ENCODE measurements at places on chromosomes 5 and 9.

- DNase-seq = no peak
Measured at GRCh38 chr5:77824981-77825380, 48.8 kb upstream of the TBCA start.

DNA sequence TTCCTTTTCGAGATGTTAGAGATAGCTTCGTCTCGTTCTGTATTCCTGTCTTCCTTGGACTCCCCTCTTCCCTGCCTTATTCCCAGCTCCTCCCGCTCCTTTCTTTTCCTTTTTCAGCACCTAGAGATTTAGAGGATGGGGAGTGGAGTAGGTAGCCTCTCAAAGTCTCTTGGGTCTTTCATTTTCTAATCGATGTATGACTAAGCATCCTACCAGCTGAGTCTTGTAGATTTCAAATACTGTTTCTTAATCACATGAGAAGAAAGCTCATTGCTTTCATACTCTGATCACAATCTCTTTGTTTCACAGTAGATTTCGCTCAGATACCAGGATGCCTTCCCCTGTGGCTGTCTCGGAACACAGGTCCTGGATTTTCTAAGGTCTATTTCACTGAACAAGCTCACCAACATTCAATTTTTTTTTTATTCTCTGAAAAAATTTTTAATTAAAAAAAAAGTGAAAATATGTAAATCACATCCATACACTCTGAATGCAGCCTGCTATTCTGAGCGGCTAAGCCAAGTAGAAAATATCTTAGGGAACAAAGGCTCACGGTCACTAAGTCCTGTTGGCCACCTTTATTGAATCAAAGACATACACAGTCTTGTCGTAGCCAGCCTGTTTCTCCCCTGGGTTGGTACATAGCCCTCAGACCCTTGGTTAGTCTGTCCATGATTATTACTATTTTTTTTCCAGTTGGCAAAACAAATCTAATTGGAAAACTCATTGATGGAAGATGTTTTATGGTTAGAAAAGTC lies 413.8 kb downstream of the KDM4C start:
- no peak for DNase-seq

DNA sequence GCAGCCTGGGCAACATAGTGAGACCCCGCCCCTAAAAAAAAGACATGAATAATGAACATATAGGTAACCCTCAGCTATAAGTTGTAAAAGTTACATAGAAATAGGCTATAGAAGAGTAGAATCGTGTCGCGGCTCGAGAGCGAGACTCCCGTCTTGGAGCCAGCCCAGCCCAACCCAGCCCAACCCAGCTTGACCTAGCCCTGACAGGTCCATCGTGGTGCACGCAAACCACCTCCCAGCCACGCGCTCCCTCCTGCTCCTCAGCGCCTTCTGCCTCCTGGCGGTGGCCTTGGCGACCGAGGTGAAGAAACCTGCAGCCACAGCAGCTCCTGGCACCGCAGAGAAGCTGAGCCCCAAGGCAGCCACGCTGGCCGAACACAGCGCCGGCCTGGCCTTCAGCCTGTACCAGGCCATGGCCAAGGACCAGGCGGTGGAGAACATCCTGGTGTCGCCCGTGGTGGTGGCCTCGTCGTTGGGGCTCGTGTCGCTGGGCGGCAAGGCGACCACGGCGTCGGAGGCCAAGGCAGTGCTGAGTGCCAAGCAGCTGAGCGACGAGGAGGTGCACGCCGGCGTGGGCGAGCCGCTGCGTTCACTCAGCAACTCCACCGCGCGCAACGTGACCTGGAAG lies 10.8 kb downstream of the KIF24 start:
- no peak for DNase-seq

GRCh38 chr5:131640043-131640856 lies 5.2 kb upstream of the RAPGEF6 start:
- no peak for DNase-seq

DNA sequence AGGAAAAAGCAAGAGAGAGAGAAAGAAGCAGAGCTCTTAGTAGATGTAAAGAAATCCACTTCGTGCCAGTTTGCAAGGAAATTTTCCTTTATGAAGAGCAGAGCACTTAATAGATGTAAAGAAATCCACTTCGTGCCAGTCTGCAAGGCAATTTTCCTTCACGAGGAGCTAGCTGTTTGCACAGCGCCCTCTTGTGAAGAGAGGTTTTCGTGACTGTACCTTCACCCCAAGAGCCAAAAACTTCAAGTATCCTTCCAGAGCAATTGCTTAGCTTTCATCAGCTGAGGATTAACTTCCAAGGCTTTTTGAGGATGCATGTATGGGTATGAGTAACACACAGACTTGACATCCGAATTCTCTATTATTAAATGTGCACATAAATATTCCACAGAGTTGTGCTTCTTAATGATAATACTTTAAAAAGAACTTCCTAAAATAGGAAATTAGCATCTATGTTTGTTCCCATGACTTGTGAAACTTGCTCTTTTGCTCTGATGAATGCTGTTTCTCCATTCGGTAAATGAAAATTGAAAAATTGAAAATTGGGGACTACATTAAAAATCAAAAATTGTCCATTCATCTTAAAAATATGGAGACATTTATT lies 525.6 kb downstream of the PDE4D start:
- no peak for DNase-seq

DNA sequence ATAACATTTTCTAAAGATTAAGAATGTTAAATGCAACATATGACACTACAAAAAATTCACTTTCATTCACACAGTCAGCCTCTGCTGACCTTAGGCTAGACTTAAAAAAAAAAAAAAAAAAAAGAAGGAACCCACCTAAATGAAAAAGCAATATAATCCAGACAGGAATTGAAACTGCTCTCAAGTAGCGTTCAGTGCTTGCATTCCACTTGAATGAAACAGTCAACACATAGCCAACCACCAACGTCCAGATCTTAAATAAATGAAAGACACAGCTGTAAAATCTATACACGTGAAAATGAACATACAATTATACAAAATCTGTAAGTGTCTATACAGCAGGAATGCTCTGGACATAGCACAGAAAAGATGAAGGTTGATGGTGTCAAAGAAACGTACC lies 11.4 kb downstream of the TMEM245 start:
- no peak for DNase-seq

GRCh38 chr5:91076138-91076537 lies 307.0 kb downstream of the ARRDC3 start:
- no peak for DNase-seq
